Activated CD4-positive, alpha-beta T cell treated with anti-CD3 and anti-CD28 coated beads, Interleukin-2, amount 10 ng/mL, durations not matched to agents 24 days and 14 days (primary cell): ENCODE measurements at places on chromosomes 6 and 20. TPM values are rescaled to one million over a fixed set of nuclear protein-coding genes. Genes with fewer than 3 reads are reported as not detected.

DNA sequence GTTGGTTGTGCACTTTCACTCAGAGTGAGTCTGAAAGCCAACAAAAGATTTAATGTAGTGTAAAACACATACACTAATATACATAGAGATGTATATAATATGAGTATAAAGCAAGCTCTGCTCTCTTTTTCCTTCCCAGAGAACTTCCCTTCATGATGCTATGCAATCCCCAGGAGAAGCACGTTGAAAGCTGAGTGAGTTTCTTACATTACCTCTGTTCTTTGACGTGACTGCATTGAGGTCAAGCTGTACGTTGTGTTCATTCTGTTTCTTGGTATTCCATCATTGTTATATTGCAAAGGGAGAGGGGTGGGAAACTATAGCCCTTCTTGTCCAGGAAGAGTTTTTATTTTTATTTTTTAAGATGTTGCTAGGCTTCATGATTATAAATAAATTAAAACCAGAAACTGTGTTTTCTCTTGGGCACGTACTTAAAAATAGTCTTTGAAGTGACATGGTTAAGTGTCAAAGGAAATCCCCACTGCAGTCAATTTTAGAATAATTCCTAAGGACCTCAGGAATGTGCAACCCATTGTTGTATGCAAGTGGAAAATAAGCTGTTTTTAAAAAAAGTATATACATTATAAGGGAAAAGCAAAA lies 651.0 kb downstream of the CD109 start:
- no peak for DNase-seq

- no peak for DNase-seq
These were observed 74.2 kb upstream of the PHIP start for GRCh38 chr6:79152269-79152737.

DNA sequence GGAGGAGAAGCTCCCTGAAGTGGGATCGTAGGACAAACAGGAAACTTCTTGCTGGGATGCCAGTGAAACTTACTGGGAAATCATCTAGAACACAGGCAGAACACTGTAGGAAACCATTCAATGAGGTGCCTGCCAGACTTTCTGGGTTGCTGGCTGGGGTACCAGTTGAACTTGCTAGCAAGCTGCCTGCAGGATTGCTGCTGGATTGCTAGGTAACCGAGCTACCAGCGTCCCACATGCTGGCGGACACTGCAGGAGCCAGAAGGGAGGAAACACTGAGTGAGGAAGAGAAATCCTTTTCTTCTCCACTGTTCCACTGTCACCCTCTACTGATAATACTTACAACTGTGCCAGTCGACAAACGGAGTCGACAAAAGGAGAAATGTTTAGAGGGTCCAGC lies 91.3 kb upstream of the SLC35B3 start:
- no peak for DNase-seq

- DNase-seq, result peak; percentile 68
These were observed 15.2 kb upstream of the MRPS18A start for GRCh38 chr6:43702534-43703440.

DNA sequence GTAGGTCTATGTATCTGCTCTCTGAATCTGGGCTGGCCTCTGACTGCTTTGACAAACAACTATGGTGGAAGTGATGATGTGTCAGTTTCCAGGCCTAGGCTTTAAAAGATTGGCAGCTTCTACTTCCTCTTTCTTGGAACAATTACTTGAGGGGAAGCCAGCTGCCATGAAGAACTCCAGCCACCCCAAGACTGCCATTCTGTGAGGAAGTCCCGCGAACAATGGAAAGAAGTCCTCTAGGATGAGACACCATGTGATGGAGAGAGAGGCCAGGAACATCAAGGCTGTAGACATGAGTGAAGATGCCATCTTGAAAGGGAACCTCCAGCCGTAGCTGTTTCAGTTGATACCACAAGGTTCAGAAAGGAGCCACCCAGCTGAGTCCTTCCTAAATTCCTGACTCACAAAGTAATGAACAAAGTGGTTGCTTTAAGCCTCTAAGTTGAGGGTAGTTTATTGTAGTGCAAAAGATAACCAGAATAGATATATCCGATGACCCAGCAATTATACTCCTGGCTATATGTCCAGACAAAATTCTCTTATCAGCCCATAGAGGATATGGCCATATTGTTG lies 15.3 kb upstream of the TCF15 start:
- no peak for DNase-seq

DNA sequence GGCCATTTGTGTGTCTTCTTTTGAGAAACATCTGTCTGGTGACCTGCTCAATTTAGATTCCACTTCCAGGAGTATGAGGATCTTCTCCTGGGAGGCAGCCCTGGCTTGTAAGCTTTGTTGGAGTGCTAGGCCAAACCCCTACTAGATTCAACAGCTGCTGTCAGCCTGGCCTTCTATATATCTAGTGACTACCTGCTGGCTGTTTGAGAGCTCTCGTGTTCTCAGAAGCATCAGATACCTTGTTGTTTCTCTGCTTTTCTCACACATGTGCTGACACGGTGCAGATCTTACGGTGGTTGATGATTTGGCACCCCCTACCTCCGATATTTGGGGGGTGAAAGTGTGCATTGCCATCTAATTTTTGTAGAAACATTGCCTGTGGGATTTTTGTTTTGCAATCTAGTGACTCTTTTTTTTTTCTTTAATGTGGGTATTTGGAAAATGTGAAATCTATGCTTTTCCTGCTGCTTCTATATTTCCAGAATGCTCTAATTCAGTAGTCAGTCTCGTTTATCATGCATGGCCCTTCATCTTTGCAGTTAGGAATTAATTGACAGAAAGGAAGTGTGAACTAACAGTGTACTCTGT lies 4.7 kb downstream of the CCN2 start:
- no peak for DNase-seq

MAP1LC3A gene
- total RNA-seq, result 3.1 and 3.6 TPM in 2 replicates

XKR7 gene
- total RNA-seq, result not detected in 2 replicates

DNA sequence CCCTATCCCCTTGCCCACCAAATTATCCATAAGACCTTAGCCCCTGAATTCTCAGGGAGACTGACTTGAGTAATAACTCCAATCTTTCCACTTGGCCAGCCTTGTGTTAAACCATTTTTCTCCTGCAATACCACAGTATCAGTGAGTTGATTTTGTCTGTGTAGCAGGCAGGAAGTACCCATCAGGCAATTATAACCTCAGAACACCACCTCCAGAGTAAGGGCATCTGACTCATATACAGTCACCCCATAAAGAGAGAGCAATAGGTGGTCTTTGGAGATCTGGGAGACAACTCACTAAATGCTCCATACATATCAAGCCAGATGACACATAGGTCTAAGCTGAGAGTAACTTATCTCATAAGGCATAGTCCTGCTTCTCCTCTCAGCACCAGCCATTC lies 83.7 kb downstream of the FILIP1 start:
- DNase-seq, result no peak

DNA sequence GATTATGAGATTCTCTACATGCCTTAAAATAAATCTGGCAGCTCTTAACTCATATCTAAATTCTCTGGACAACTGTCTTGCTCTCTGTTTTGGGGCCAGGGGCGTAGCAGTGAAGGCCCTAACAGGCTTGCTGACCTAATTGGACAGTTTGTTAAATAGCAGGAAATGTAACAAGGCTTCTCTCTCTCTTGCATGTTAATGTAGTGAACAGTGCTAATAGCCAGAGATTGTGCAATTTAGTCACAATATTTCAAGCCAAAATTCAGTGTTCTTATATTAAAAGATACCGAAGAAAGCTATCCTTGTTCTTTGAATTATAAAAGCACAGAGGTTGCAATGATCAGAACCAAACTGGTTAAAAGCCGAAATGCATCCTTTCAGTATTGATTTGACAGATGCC lies 3.0 kb downstream of the PPP1R3D start:
- no peak for DNase-seq

DNA sequence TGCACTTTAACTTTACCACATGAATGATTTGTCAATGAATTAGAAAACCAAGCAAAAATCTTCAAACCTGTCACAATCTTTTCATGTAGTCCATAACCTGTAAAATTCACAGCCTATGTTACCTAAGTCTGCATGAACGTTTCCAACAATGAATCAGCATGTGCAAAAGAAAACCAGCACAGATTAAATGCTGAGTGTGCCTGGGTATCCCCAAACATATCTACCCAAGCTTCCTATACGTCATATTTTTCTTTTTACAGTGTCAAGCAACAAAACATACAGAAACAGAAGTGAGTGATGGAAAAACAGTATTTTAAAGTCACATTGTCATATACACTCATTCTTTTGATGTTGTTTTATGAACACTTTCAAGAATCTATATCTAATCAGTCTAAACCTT lies 713.5 kb downstream of the RFPL4B start:
- no peak for DNase-seq

- DNase-seq, result no peak
These were observed 31.5 kb downstream of the KDM1B start for GRCh38 chr6:18186540-18187250.

DNA sequence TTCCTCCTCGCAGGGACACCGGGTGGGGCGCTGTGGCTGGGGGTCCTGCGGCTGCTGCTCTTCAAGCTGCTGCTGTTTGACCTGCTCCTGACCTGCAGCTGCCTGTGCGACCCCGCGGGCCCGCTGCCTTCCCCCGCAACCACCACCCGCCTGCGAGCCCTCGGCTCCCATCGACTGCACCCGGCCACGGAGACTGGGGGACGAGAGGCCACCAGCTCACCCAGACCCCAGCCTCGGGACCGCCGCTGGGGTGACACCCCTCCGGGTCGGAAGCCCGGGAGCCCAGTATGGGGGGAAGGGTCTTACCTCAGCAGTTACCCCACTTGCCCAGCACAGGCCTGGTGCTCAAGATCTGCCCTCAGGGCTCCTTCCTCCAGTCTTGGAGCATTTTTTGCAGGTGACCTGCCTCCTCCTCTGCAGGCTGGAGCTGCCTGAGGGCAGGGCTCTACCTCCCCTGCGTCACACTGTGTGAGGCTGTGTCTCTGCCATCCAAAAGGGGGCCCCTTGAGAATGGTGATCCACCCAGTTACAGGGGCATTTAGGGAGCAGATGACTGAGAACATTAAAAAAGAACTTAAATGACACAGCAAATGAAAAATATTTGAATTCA lies 3.9 kb upstream of the CNPY3 start:
- no peak for DNase-seq

- no peak for DNase-seq
These were observed 38.0 kb upstream of the PRSS35 start for GRCh38 chr6:83474309-83474708.

GRCh38 chr20:41533537-41534136 lies 84.5 kb downstream of the CHD6 start:
- DNase-seq, result no peak

DNA sequence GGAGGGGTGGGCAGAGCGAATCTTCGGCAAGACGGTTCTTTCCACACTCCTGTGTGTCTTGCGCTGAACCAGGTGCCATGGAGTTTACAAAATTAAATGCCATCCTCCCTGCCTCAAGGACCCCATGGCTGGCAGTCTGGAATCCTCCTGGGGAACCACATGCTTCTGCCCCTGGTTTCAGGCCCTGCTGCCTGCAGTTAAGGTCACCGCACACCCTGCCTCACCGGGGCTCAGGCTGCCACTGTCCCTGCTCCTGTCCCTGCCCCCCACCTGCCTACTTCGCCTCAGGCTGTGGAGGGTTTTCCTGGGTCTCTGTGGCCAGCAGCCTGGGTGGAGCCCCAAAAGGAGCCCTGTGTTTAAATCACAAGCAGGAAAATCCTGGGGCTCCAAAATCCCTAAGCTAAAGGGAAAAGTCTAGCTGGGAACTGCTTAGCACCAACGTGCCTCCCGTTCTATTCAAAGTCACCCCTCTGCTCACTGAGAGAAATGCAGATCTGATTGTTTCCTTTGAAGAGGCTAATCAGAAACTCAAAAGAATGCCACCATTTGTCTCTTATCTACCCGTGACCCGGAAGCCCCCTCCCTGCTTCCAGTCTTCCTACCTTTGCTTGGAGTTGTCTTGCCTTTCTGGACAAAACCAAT lies 10.6 kb upstream of the TTLL2 start:
- DNase-seq, result no peak

GRCh38 chr20:49594143-49594930 lies 26.4 kb upstream of the PTGIS start:
- DNase-seq, result peak; percentile 93

DNA sequence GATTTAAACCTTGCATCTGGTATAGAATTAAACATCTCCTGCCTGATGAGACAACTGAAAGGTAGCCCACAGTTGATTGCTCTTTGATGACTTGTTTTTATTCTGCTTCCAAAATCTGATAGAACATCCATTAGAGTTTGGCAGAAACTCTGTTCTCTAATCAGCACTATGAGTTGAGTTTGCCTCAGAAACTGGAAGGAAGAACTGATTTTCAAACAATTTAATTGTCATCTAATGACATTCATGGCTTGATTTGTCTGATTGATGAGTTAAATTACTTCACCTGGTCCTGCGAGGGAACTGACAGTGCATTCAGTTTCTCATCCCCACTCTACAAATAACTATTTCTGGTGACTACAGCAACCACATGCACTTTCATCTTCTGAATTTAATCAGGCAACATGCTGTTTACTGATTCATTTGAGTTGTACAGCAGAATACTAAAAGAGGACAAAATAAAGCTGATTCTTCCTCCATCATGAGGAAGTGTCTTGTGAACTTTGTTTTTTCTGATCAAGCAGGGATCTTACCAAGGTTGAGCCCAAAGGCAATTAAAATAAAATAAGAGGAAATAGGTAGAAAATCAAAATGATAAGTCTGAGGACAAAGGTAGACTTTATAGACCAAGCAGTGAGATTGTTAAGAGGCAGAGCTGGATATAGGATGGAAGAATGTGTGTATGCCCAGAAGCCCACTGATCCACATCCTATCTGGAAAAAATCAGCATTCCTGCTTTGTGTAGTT lies 15.7 kb upstream of the MRAP2 start:
- no peak for DNase-seq

GRCh38 chr6:132931936-132932514 lies 117.7 kb downstream of the RPS12 start:
- DNase-seq, result no peak

THBD gene
- not detected in 2 replicates for total RNA-seq

GRCh38 chr20:63539441-63540370 lies 2.5 kb upstream of the PTK6 start:
- no peak for DNase-seq

BMP6 gene
- 0.50 and 0.56 TPM in 2 replicates for total RNA-seq

DNA sequence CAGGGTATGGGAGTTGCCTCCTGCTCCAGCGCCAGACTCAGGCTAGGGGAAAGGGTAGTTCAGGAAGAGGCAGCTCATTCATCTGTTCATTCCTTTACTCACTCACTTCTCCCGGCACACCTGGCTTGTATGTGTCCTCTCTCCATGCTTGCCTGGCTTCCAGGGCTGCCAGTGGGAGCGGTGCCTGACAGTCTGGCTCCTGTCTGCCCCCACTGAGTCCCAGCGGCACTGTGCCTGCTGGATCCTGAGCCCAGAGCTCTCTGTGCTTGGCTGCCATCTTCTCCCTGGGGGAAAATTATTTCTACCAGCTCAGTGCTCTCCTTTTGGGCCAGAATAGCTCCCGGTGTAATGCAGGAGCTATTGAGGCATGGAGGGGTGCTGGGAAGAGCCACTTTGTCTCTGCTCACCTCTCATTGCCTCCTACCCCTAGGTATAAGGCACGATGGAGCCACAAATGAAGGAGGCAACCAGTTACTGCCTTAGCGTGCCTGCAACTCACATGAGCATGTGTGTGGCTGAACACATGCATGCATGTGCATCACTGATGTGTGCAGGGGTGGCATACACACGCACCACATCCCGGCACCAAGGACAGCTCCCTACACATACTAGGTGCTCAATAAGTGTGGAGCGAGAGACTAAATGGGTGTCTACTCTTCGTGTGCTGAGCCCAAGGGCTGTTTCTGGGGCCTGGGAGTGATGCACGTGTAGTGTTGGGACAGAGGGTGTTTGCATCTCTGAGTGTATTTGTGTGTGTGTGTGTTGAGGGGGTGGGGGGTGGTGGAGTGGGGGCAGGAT lies 46.6 kb downstream of the CDH22 start:
- no peak for DNase-seq

GRCh38 chr6:155222506-155222905 lies 41.3 kb upstream of the CLDN20 start:
- DNase-seq, result no peak
